ENCODE measurements at places on chromosomes 4 and X. TPM values are rescaled to one million over a fixed set of nuclear protein-coding genes. Genes with fewer than 3 reads are reported as not detected.

Gene BCORL1
- total RNA-seq, result 9.9 TPM

Gene F8A2
- total RNA-seq, result not detected

Gene MAGEB1
- total RNA-seq, result not detected

Gene SRPX
- total RNA-seq, result not detected

Gene KIT
- 0.22 TPM for total RNA-seq

Gene NDST4
- total RNA-seq, result not detected

Gene MAGEA10
- total RNA-seq, result not detected

Gene GATA1
- 0.35 TPM for total RNA-seq

Gene PF4V1
- not detected for total RNA-seq

Gene HMGN5
- 2.7 TPM for total RNA-seq

Gene GSX2
- total RNA-seq, result not detected

Gene NLGN3
- total RNA-seq, result 3.1 TPM

Gene HTN3
- total RNA-seq, result not detected

Gene NKRF
- 15.9 TPM for total RNA-seq

Gene DIAPH2
- total RNA-seq, result 10.6 TPM

Gene SPANXB1
- not detected for total RNA-seq

Gene GSPT2
- 13.6 TPM for total RNA-seq

Gene ANKRD37
- 10.1 TPM for total RNA-seq

Gene VGLL1
- total RNA-seq, result not detected

Gene AR
- 0.09 TPM for total RNA-seq

Gene DUSP21
- not detected for total RNA-seq

Gene NOX1
- total RNA-seq, result not detected

Gene FHIP1A
- total RNA-seq, result 0.53 TPM
